ENCODE measurements at places on chromosomes 7 and 10. TPM values are rescaled to one million over a fixed set of nuclear protein-coding genes. Genes with fewer than 3 reads are reported as not detected.
A peak's percentile ranks its signal among the peaks of the same experiment; 100 is the strongest.

DNA sequence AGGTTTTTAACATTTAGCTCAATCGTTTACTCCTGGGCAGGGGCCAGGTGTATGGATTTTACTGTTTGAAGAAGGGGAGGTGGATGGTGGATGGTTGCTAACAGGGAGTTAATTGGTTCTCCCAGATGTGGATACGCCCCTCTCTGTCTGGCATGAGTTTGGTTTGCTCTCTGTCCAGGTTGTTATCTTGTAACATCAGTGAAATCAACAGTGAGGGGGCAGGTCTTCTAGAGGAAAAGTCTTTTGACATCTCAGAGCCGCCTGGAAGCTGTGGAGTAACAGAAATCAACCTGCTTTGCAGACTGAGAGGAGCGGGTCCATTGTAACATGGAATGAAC is 243.4 kb downstream of the MGMT start:
- H3K27ac ChIP-seq, result no peak overlapping the region
- no peak for DNase-seq
- no peaks in the 10 kb centered on the region for H3K36me3 ChIP-seq
- no peak overlapping the region for H3K4me3 ChIP-seq
- no peaks in the 10 kb centered on the region for H3K27me3 ChIP-seq

DNA sequence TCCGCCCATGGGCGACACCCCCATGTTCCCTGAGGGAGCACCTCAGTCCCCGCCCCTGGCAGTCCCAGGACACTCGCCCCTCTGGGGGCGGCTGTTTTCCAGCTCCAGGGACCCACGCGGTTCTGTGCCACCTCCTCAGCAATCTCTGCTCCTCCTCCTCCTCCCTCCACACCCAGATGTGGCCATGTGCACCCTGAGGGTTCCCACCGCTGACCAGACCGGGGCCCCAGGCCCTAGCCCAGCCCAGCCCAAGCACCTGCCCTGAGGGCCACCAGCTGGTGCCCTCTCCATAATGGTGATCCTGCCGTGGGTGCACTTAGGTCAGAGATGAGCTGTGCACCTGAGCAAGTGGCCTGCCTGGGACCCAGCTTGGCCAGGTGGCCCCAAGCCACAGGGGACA is 25.1 kb downstream of the AP5Z1 start:
- DNase-seq, result no peak
- H3K27me3 ChIP-seq, result no peaks in the 10 kb centered on the region
- H3K4me1 ChIP-seq, result no peaks in the 10 kb centered on the region

- no peaks in the 10 kb centered on the region for H3K36me3 ChIP-seq
- H3K27ac ChIP-seq, result no peak overlapping the region
- no peak overlapping the region for H3K4me3 ChIP-seq
- no peaks in the 10 kb centered on the region for H3K27me3 ChIP-seq
- H3K4me1 ChIP-seq, result peaks cover 5% of the 10 kb centered on the region
Observed at GRCh38 chr7:78095549-78095948, 297.0 kb downstream of the PHTF2 start.

- H3K4me3 ChIP-seq, result no peak overlapping the region
- H3K27me3 ChIP-seq, result no peaks in the 10 kb centered on the region
- no peaks in the 10 kb centered on the region for H3K36me3 ChIP-seq
- H3K4me1 ChIP-seq, result no peaks in the 10 kb centered on the region
- DNase-seq, result no peak
- H3K27ac ChIP-seq, result no peak overlapping the region
Observed at GRCh38 chr10:1928606-1929005, 191.3 kb upstream of the ADARB2 start.

GRCh38 chr7:28666154-28666553 is 253.8 kb downstream of the CREB5 start:
- no peaks in the 10 kb centered on the region for H3K27me3 ChIP-seq
- H3K36me3 ChIP-seq, result no peaks in the 10 kb centered on the region
- DNase-seq, result peak; percentile 69
- no peaks in the 10 kb centered on the region for H3K4me1 ChIP-seq

DNA sequence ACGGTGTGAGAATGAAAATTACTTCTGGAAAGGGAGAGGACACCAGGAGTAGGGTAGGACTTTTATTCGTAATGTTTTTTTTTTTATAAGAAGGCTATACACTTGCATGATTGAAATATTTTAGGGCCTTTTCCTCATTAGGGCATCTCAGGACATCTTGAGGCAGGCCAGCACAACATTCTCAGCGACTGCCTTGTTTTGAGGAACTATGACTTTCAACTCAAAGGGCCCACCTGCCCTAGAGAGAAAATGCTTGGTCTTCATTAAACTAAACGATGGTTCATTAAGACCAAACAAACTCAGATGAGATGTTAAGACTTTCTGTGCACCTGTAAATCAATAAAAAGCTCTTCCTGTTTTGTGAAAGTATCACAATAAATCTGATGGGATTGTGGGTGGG is 11.3 kb downstream of the NOD1 start:
- no peak for DNase-seq
- no peak overlapping the region for H3K27ac ChIP-seq
- peaks cover 40% of the 10 kb centered on the region for H3K4me1 ChIP-seq
- no peaks in the 10 kb centered on the region for H3K27me3 ChIP-seq
- H3K4me3 ChIP-seq, result no peak overlapping the region
- H3K36me3 ChIP-seq, result no peaks in the 10 kb centered on the region

- no peak for DNase-seq
- no peaks in the 10 kb centered on the region for H3K36me3 ChIP-seq
- H3K4me1 ChIP-seq, result no peaks in the 10 kb centered on the region
- no peak overlapping the region for H3K27ac ChIP-seq
- H3K27me3 ChIP-seq, result no peaks in the 10 kb centered on the region
- H3K4me3 ChIP-seq, result no peak overlapping the region
Observed at GRCh38 chr7:10239695-10240345, 733.9 kb upstream of the PHF14 start.

DNA sequence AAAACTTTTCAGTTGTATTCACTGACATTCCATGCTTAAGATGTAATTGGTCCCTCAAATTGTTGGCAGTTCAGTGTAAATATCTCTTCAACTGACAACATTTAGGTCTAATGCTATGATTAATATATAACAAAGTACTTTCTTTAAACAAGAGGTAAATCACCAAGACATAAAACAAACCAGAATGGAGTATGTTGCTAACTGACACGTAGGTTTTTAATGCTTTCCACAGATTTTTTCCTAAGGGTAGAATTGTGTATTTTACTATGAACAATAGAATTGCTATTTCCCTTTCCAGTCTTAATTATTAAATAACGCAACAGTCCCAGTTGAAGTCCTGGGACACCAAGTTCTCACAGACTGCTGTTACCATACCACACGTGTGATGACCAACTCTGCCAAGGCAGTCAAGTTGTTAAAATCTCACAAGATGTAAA is 4.1 kb downstream of the JCAD start:
- H3K36me3 ChIP-seq, result peaks cover 10% of the 10 kb centered on the region
- no peaks in the 10 kb centered on the region for H3K27me3 ChIP-seq
- peaks cover 18% of the 10 kb centered on the region for H3K4me1 ChIP-seq
- H3K27ac ChIP-seq, result peak overlapping the region; percentile 79

DNA sequence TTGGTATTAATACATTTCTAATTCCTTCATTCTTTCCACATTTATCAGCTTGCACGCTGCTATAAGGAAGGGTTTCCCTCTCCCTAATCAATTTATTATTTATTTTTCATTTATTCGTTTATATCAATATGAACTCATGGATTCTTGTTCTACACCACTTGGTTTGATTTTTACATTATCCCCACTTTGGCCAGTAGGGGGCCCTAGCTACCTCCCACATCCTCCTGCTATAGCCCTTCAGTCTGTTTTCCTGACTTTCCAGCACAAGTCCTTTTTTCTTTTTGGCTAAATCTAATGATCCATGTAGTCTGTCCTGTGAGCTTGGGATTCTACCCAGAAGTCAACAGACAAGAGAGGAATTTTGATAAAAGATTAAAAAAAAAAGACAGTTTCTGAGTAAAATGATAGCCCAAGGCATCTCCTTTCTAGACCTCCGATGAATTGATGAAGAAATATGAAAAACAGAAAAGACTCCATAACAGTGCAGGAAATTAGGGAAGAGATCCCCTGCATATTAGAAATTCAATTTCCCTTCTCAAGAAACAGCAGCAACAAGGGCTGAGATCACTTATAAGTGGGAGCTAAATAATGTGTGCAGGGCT is 47.7 kb downstream of the LYZL2 start:
- no peak overlapping the region for H3K27ac ChIP-seq
- H3K27me3 ChIP-seq, result peaks cover 23% of the 10 kb centered on the region

DNA sequence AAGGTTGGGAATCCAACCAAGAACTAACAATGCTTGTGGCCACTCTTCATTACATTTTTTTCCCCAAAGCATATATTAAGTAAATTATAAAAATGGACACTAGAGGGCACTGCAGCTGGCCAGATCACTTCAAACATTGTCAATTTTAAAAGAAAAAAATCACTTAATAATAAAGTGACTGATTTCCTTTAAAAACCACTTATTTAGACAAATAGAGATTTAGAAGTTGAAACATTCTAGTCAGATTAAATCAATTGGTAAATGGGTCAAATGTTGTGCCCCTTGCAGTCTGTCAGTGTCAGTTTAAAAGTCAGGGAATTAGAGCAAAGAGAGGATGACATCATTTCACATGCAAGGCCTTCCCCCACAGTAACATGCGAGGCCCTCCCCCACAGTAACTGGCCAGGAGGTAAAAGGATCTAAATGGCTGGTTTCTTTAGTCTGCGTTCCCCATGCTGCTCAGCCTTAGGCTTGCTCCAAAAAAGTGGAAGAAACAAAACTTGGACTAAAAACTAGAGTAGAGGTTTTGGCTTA is 177.9 kb downstream of the SKAP2 start:
- H3K4me1 ChIP-seq, result peaks cover 8% of the 10 kb centered on the region
- DNase-seq, result peak; percentile 92
- no peaks in the 10 kb centered on the region for H3K36me3 ChIP-seq
- H3K27ac ChIP-seq, result peak overlapping the region; percentile 22

DNA sequence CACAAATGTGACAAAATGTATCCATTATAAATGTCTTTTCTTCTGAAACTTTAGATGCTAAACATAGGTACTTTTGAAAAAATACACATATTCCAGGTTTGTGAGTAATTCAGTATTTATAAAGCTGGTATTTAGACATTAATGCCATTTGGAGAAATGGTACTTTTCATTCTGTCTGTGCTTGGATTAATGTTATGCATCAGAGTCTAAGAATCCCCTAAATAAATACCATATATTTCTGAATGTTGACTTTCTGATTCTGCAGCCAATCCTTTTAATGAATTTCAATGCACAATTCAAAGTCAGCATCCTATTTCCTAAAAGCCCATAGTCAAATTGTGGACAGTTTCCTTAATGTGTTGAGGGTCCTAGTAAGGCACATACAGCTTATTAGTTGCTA is 145.0 kb downstream of the DKK1 start:
- peak; percentile 46 for DNase-seq
- H3K27ac ChIP-seq, result no peak overlapping the region
- H3K27me3 ChIP-seq, result no peaks in the 10 kb centered on the region
- H3K36me3 ChIP-seq, result no peaks in the 10 kb centered on the region
- peaks cover 13% of the 10 kb centered on the region for H3K4me1 ChIP-seq

GRCh38 chr7:105837765-105838626 is 38.4 kb downstream of the ATXN7L1 start:
- no peak overlapping the region for H3K27ac ChIP-seq
- DNase-seq, result no peak
- no peaks in the 10 kb centered on the region for H3K36me3 ChIP-seq

- no peak overlapping the region for H3K4me3 ChIP-seq
- no peaks in the 10 kb centered on the region for H3K36me3 ChIP-seq
- DNase-seq, result no peak
- no peaks in the 10 kb centered on the region for H3K27me3 ChIP-seq
- H3K27ac ChIP-seq, result no peak overlapping the region
Observed at GRCh38 chr10:115171392-115171960, 78.3 kb downstream of the ATRNL1 start.

- no peaks in the 10 kb centered on the region for H3K27me3 ChIP-seq
- H3K4me3 ChIP-seq, result no peak overlapping the region
- H3K36me3 ChIP-seq, result no peaks in the 10 kb centered on the region
- DNase-seq, result no peak
- H3K27ac ChIP-seq, result no peak overlapping the region
Observed at GRCh38 chr10:61688551-61689308, 26.0 kb downstream of the CABCOCO1 start.

GRCh38 chr10:133060022-133060421 is 27.7 kb upstream of the ADGRA1 start:
- no peaks in the 10 kb centered on the region for H3K36me3 ChIP-seq
- H3K4me3 ChIP-seq, result no peak overlapping the region
- H3K27me3 ChIP-seq, result no peaks in the 10 kb centered on the region
- DNase-seq, result no peak
- H3K4me1 ChIP-seq, result no peaks in the 10 kb centered on the region

GRCh38 chr10:106761906-106762305 is 402.6 kb downstream of the SORCS1 start:
- no peak for DNase-seq
- H3K36me3 ChIP-seq, result no peaks in the 10 kb centered on the region
- H3K27ac ChIP-seq, result no peak overlapping the region
- no peaks in the 10 kb centered on the region for H3K4me1 ChIP-seq
- H3K27me3 ChIP-seq, result no peaks in the 10 kb centered on the region

DNA sequence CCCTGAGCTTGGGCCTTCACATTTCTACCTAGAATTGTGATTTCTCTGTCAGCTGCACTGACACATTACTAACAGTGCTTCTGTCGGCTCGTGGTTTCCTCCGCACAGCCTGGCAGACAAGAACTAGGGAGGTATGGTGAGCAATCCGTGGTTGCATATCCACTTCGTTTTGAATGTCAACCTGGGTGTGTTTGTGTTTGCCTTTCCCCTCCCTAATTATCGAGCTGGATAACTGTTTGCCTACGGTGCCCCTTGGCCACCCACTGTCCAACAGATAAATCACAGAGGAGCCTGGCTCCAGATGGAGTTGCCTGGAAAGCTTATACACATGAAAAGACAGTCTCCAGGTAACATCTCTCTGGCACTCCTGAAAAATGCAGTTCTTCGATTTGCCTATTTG is 228.8 kb downstream of the TRIL start:
- no peak overlapping the region for H3K4me3 ChIP-seq
- no peak overlapping the region for H3K27ac ChIP-seq
- peaks cover 6% of the 10 kb centered on the region for H3K4me1 ChIP-seq
- H3K27me3 ChIP-seq, result no peaks in the 10 kb centered on the region
- peaks cover 2% of the 10 kb centered on the region for H3K36me3 ChIP-seq
- no peak for DNase-seq

GRCh38 chr7:2100278-2101208 is 132.2 kb downstream of the MAD1L1 start:
- H3K27me3 ChIP-seq, result no peaks in the 10 kb centered on the region
- H3K36me3 ChIP-seq, result no peaks in the 10 kb centered on the region
- no peak for DNase-seq
- no peak overlapping the region for H3K4me3 ChIP-seq

NUTM2E gene
- total RNA-seq, result not detected

ASB15 gene
- total RNA-seq, result not detected

TAS2R3 gene
- total RNA-seq, result 0.72 TPM

RPEL1 gene
- total RNA-seq, result under 0.01 TPM

All from IMR-90 (cell line).